ENCODE measurements at places on chromosomes 16 and 17. TPM values are rescaled to one million over a fixed set of nuclear protein-coding genes. Genes with fewer than 3 reads are reported as not detected.

The DNAI2 gene
- 0.12 TPM for polyA plus RNA-seq

The CD7 gene
- polyA plus RNA-seq, result 0.18 TPM

The P3H4 gene
- 37.8 TPM for polyA plus RNA-seq

The CMTM4 gene
- polyA plus RNA-seq, result 71.6 TPM

The EFNB3 gene
- polyA plus RNA-seq, result 21.3 TPM

The CA7 gene
- 0.65 TPM for polyA plus RNA-seq

The OR1D5 gene
- polyA plus RNA-seq, result not detected

The TRPV2 gene
- 2.9 TPM for polyA plus RNA-seq

The SYCE1L gene
- 2.1 TPM for polyA plus RNA-seq

The CCL8 gene
- 0.15 TPM for polyA plus RNA-seq

The RNF222 gene
- 0.07 TPM for polyA plus RNA-seq

The CLEC18A gene
- 78.3 TPM for polyA plus RNA-seq

The PTX4 gene
- polyA plus RNA-seq, result not detected

The STH gene
- not detected for polyA plus RNA-seq

The PRSS27 gene
- 1.3 TPM for polyA plus RNA-seq

The DHODH gene
- 16.3 TPM for polyA plus RNA-seq

The TCAP gene
- polyA plus RNA-seq, result 1.5 TPM

The JUP gene
- 163 TPM for polyA plus RNA-seq

The PARD6A gene
- polyA plus RNA-seq, result 2.2 TPM

The LDHD gene
- 4.1 TPM for polyA plus RNA-seq

All from left kidney (tissue), 8 donors.